ENCODE measurements at places on chromosomes 1 and 21.

- no peak for DNase-seq
These were observed 269.4 kb downstream of the LRRC7 start for GRCh38 chr1:69836971-69837636.

- no peak for DNase-seq
These were observed 59.2 kb upstream of the IVNS1ABP start for GRCh38 chr1:185376288-185376687.

DNA sequence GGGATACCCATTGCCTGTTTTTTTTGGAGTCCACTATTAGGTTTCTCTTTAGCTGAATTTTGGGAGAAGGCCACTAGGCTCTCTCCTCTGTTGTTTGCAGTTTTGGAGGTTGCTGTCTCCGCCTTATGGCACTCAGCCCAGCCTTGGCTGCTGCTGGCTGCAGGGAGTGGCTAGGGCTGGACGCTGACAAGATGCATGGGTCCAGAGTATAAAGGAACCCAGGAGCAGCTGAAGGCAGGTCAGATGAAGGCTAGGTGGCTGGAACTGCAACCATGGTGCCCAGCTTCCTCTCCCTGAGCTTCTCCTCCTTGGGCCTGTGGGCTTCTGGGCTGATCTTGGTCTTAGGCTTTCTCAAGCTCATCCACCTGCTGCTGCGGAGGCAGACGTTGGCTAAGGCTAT, at the start of gene CYP4B1:
Gene CYP4B1, plus strand, starts transcription at position 237 of the 400 bp plus-strand sequence. Its CDS starts 36 bp downstream, at position 273.
- DNase-seq, result no peak

DNA sequence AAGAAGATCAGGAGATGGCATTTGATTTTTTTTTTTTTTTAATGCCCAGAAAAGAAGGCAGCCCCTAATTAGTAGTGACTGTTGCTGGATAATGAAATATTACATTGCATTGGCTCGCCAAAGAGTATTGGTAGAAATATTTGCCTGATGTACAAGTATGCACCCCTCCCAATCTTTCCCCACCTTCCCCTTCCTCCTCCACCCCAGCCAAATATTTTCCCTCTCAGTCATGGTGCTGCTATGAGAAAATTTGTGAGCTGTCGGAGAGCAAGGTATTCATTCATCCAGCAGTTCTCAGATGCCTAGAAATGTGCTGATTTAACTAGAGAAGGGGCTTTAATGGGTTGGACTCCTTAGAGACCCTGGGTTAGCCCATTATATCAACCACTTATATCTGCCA, 50.5 kb upstream of the IKBKE start:
- no peak for DNase-seq

DNA sequence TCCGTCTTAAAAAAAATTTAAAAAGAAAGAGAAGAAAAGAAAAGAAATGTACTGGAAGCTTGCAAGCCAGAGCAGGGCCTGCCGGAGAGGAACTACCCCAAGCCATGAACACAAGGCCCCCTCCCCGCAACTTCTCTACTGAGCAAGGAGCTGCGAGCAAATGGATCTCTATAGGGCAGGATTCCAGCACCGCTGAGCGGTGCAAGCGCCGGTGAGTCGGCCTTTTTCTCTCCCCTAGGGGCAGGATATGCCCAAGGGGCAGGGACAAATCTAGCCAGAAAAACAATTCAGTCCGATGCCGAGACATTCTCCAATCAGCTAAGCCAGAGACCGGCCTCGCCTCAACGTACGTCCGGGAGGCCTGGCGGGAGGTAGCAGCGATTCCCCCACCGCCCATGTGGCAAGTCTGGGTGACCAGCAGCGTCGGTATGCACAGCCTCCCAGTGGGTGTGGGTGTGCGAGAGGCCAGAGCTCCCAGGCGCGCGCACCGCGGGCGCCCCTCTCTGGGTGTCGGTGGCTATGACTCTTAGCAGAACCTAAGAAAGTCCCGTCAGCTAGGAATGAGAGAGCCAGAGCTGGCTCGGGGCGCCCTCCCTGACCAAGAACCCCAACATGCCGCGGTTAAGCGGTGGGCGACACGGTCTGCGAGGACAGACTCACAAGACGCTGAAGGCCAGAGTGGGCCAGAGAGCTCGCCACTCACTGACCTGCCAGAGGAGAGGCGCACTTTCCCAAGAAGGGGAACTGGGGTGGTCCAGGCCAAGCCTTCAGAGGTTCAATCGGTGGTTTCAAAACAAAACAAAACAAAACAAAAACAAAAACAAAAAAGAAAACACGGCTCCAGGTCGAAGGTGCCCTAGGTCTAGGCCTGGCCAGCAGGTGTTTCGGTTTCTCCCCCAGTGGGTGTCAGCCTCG, 1.9 kb downstream of the CSMD2 start:
- DNase-seq, result no peak

DNA sequence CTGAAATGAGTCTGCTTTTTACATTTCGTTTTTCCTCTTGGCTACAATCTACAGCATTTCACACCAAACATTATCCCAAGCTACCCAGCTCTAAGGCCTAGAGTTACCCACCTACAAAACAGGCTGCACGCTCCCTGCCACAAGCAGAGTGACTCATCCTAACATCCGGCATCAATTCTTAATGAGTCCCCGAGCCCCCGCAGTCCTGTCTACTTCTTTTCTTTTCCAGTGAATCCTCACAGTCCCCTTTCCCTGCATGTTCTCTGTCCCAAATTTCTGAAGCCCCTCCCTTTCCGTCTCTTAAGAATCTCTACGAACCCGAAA, 650 bp downstream of the PCNX2 start:
- peak; percentile 18 for DNase-seq

- no peak for DNase-seq
These were observed 19.1 kb upstream of the NTMT2 start for GRCh38 chr1:170126696-170127095.

GRCh38 chr1:119676571-119677206, 28.6 kb upstream of the ZNF697 start:
- no peak for DNase-seq

GRCh38 chr21:38813547-38813946, 7.8 kb downstream of the ETS2 start:
- DNase-seq, result no peak

DNA sequence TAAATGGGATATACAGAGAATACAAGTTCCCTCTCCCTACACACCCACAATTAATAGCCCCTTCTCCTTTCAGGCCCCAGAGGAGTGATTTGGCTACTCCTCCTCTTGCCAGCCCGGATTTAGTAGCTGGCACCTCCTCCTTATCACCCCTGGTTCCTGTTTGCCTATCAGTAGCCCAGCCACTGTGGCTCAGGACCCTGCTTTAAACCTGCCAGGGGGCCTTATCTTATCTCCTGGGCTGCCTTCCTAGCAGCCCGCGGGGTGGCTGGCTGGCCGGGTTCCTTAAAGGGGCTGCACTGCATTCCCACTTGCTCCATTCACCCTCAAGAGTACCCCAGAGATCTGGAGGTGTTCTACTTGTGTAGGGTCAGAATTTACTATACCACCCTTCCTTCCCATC, 70.4 kb downstream of the PLEKHA6 start:
- DNase-seq, result no peak

GRCh38 chr21:40671716-40672115, 175.2 kb downstream of the DSCAM start:
- no peak for DNase-seq

GRCh38 chr1:109832945-109833344, 69.2 kb upstream of the EPS8L3 start:
- DNase-seq, result no peak

GRCh38 chr1:64857347-64857746, 109.0 kb downstream of the JAK1 start:
- no peak for DNase-seq

DNA sequence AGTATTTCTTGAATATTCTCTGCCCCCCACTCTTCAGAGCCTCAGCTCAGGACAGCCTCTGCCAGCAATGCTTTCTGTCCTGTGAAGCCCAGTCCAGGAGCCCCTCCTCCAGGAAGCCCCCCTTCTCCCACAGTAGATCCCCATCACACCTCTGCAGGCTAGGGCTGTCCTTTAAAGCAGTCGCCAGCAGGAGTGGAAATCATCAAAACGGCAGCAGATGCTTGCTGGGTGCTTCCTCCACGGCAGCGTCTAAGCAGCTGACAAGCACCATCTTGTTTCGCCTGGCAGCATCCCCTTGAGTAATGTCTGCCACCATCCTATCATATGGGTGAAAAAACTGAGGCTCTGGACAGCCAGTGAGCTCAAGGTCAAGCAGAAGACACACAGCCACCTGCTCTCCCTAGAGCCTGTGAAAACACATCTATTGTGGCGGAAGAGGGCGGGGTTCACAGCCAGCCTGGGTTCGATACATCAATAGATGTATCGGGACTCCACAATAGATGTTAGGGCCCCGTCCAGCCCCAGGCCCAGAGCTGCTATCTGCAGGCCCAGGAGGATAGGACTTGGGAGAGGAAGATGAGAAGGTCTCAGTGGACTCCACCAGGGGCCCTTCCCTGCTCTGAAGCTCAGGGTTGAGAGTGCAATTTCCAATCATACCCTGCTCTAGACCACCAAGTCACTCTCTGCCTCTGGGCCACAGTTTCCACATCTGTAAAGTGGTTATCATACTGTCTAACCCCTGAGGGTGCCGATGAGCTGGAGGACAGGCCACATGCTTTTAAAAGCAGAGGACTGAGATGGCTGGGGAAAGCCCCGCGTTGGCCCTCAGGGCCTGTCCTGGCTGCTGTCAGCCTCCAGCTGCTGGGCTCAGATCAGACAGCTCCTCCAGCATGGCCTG, 17.5 kb downstream of the RUNX3 start:
- no peak for DNase-seq

GRCh38 chr1:162276493-162276892, 100.2 kb downstream of the SPATA46 start:
- DNase-seq, result no peak

DNA sequence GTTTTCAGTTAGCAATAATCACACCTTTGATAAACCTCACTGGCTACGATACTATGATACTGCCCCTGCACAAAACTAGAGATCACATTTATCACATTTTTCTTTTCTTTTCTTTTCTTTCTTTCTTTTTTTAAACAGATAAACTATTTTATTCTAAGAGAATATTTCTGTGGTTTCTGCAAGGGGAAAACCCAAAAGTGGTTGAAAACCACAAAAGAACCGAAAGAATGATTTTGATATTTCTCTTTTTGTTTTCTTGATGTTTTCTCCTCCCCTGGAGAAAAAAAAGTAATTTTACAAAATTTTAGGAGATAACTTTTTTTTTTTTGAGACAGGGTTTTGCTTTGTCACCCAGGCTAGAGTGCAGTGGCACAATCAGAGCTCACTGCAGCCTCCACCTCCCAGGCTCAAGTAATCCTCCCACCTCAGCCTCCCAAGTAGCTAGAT, 18.4 kb upstream of the FRRS1 start:
- no peak for DNase-seq

DNA sequence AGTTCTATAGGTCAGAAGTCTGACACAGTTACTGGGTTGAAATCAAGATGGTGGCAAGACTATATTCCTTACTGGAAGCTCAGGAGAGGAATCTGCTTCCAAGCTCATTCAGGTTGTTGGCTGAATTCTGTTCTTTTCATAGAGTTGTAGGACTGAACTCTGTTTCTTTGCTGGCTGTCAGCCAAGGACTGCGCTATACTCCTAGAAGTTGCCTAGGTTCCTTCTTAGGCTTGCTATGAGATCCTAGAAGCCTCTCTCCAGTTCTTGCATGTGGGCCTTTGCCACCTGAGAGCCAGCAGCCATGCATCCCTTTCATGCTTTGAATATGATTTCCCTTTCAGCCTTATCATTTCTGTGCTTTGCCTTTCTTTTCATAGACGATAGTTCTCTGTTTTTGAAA, 176.4 kb downstream of the RPS6KC1 start:
- DNase-seq, result no peak

- DNase-seq, result no peak
These were observed 312 bp downstream of the ARNT start for GRCh38 chr1:150876119-150876454.

DNA sequence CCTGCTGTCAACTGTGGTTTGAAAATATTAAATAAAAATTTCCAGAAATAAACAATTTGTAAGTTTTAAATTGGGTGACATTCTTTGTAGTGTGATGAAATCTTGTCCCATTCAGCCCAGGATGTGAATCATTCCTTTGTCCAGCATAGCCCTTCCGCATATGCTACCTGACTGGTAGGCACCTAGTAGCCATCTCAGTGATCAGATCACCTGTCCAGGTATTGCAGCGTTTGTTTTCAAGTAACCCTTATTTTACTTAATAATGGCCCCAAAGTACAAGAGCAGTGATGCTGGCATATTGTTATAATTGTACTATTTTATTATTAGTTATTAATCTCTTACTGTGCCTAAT, 351.6 kb upstream of the B3GALT2 start:
- DNase-seq, result no peak

DNA sequence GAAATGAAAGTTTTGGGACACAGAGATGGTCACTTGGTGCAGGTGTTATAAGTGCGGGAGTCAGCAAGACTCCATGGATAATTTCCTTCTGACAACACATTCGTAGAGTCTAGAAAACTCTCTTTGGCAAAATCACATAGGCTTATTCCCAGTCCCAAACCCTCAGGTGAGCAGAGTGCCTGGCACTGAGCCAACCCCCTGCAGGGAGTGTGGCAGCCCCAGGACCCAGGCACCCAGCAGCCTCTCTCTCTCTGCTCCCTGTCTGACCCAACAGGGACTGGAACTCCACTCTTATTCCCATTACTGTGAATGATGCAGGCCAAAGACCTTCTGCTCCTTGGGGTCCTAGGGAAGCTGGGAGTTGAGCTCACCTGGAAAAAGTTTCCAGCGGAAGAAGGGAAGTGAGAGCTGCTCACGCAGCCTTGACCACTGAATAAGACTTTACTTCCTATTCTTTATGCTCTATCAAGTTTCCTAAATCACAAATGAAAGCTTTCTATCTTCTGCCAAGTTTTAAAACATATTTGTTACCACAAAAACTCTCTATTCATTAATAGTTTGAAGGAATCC, 132.6 kb upstream of the ETV3 start:
- DNase-seq, result no peak
